ENCODE measurements at places on chromosomes 1 and 21.

DNA sequence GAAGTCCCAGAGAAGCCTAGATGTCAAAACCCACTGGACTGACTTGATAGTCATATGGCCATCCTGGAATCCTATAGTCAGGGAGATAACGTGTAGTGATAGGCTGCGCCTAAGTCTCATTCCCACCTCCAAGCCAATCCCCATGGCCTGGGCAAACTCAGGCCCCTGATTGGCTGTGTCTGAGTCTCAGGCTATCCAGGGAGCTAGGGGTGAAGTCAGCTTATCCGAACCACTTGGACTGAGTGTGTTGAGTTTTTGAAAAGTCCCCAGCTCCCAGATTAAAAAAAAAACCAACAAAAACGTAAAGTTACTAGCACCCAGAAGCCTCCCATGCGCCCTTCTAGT, 51.6 kb downstream of the PIK3CD start:
- DNase-seq: no peak

DNA sequence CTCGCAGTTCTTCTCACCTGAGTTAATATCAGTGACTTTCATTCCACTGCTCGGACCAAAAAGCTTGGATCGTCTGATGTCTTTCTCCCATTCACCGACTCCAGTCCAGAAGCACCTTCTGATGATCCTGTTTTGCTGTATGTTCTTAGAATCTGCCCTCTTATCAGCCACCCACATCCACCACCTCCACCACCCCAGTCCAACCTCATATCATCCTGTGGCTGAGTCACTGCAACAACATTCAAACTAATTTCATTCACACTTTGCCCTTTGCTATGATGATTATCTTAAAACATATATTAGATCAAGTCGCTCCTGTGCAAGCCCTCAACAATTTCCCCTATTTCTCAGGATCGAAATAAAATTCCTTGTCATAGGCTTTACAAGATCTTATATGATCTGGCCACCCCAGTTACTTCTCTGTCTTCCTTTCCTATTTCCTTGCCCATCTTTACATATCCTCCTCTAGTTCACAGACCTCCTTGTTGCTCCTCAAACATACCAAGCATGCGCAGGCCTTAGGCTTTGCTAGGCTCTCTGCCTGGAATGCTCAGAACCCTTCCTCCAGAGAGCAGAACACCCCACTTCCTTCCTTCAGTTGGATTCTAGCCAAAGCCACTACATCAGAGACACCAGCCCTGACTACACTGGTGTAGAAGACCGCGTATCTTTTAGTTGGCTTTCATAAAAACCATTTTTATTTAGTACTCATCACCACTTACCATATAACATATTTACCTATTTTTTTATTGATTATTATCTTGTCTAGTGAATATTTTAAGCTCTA, 335.7 kb upstream of the GREM2 start:
- DNase-seq: no peak

- DNase-seq: no peak
These were observed at the start of gene PLPP3 for GRCh38 chr1:56578963-56579875. Gene PLPP3 (minus strand): TSS chr1:56579563. CDS start chr1:56579016, 547 bp downstream.

GRCh38 chr1:97634758-97635157, 286.1 kb downstream of the DPYD start:
- DNase-seq: no peak

GRCh38 chr1:67110352-67110751, 24.4 kb downstream of the C1orf141 start:
- no peak for DNase-seq

GRCh38 chr1:154886281-154887015, 16.4 kb upstream of the KCNN3 start:
- DNase-seq: no peak

- DNase-seq: no peak
These were observed 22.4 kb upstream of the MED18 start for GRCh38 chr1:28306301-28306949.

- no peak for DNase-seq
These were observed 375.3 kb downstream of the DUSP10 start for GRCh38 chr1:221366495-221367110.

- DNase-seq: no peak
These were observed 46.4 kb downstream of the AJAP1 start for GRCh38 chr1:4700801-4701200.

DNA sequence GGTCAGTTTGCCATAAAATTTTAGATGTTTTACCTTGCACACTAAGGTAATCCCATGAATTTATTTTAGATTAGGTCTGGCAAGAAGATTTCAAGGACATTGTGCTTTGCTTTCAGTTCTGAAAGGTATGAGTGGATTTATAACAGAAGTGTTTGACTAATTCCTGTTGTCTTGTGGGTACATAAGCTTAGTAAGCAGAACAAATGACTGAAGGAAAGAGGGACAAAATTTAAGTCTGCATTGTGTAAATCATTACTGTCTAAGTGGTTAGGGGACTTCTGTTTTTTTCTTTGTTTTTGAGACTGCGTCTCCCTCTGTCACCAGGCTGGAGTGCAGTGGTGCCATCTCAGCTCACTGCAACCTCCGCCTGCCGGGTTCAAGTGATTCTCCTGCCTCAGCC, 60.1 kb downstream of the PKN2 start:
- DNase-seq: no peak

- DNase-seq: no peak
These were observed 122.7 kb downstream of the KCNN3 start for GRCh38 chr1:154747380-154747739.

- no peak for DNase-seq
These were observed 6.0 kb upstream of the NLRP3 start for GRCh38 chr1:247409869-247410544.

GRCh38 chr1:207821464-207822045, 69.7 kb downstream of the CD46 start:
- DNase-seq: no peak

DNA sequence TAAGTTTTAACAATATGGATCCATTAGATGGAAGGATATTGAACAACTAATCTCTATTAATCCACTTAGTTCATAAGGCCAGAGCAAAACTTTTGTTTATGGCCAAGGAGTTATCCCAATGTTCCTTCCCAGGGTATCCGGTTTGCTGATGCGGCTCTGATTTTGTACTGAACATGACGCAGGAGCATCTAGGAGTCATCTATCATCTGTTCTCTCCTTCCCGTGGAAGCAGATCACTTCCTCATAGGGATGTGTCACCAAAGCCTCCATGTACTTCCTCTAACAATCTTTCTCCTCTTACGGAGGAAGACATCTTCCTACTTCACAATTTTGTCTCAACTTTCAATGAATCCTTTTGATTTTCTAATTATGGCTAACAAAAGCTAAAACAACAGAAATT, 206.6 kb downstream of the APP start:
- no peak for DNase-seq

DNA sequence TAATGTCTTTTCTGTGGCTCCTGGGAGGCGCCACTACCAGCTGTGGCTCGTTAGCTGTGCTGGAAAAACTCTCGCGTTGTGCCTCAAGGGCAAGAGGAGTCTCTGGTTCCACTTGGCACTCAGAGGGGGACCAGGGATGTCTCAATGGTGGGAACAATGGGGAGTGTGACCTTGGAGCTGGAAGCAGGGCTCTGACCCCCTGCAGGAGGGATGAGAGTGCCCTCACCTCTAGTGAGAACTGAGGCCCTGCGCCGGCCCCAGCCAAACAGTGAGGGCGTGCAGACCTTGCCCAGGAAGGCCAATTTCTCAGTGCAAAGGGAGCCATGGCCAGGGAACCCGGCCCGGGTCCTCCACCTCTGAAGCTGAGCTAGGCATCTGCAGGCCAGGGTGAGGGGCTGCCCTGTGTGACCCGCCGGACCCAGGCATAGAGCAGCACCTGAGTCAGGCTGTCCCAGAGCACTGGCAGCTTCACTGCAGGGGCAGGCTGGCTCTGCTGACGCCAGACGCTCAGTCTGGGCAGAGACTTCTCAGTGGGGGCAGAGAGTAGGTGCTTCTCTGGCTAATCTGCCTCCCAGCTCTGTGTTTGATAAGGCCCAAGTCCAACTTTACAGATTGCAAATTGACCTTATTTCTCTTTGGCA, 1.8 kb downstream of the RD3 start:
- no peak for DNase-seq

GRCh38 chr1:101914473-101915242, 82.1 kb downstream of the OLFM3 start:
- DNase-seq: no peak

DNA sequence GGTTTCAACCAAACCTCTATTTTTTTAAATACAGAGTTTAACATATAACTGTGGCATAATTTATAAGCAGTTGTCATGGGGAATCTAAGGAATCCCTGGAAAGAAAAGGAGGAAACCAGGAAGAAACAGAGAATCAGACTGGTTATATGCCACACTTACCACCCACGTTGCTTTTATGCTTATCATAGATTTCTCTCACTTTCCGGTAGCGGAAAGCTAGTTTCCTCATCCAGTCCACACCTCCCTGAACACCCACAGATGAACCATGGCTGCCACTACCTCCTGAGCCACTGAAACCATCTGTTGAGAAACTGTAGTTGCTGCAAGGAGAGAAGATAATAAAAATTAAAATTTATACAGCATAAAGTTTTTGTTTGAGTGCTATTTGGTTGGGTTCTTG, 33.5 kb downstream of the XKR8 start:
- DNase-seq: no peak

- DNase-seq: no peak
These were observed 32.1 kb downstream of the MX1 start for GRCh38 chr21:41458121-41458520.

GRCh38 chr1:97907886-97908285, 12.9 kb downstream of the DPYD start:
- DNase-seq: no peak

Measured in activated CD8-positive, alpha-beta memory T cell treated with anti-CD3 and anti-CD28 coated beads for 1 hour (primary cell).